Hindlimb muscle (tissue), 1 donor: ENCODE measurements at places on chromosomes 4 and X. TPM values are rescaled to one million over a fixed set of nuclear protein-coding genes. Genes with fewer than 3 reads are reported as not detected.

DNA sequence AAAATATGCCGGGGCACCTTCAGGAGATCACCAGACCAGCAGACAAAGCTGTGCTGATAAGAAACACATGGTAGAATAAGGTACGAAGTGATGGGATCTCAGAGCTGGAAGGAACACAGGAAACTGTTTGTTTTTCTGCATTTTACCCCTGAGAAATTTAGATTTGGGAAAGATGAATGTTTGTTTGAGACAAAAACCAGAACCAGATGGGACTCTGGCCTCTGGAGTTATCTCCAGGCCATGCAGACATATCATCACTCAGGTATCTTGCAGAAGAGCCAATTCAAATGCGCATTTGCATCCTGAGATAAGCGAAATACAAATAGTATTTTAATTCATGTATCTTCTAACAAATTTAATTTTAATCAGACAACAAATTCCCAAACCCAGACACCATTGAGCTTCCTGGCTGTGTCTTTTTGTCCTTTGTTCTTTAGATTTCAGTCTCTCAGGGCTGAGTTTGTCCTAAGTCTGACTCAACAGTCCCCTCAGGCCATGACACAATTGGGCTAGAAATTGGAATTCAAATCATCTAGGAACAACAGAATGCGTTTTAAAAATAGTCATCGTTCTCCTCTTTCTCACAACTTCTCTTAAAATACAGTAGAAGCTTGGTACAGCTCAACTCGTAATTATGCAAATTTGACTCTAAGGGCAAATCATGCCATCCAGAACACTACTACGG is 159.0 kb downstream of the PACRGL start:
- DNase-seq, result no peak

DNA sequence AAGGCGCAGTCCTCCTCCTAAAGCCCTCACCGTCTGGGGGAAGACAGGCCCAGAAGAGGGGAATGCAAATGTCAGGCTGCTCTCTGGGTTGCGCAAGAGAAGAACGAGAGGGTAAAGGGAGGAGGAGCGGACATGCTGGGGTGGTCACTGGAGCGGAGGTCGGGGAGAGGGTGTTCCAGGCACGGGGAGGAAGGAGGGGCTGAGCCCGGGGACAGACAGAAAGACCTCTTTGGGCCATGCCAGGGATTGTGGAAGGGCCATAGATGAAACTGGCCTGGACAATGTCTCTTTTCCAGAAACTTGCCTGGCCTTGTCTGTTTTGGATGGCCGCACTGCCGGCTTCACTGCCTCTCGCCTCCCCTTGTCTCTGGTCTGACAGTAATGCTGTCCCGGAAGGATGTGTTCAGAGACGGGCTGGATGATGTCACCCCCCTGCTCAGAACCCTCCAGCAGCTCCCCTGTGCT is 121.0 kb downstream of the SORCS2 start:
- DNase-seq, result no peak

EGF gene
- polyA plus RNA-seq, result 16.4 TPM

GRCh38 chr4:90084967-90085295 is 42.3 kb upstream of the CCSER1 start:
- DNase-seq, result no peak

- no peak for DNase-seq
Observed at GRCh38 chr4:151862766-151863165, 102.0 kb upstream of the GATB start.

DNA sequence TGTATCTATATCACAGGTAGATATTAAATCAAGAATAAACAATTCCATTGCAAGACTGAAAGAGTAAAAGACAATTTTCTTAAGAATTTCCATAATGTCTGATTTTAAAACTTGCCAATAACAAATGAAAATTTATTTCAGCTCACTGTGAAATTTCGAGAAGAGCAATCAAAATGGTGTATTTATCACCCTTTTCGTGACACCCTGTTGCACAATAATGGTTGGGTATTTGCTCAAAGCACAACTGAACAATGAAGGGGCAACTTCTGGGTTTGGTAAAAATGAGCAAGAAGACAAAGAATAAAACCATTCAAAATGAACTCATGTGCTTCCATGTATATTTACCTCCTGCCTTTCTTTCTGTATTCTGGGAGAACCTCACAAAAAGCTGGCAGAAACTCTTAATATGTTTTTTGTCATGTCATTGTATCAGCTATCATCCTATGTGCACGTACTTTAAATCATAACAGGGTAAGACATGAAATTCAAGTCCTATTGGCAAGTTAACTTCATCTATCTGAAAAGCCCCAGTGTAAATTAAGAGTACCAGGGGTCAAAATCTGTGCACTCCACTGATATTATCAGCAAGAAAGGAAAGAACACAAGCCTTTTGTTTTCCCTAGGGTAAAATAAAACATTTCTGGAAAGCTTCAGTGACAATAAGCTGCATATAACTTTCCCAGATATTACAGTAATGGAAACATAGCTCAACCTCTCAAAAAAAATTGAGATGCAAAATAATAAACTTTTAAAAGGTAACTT is 126.9 kb upstream of the CBR4 start:
- DNase-seq, result no peak

GRCh38 chr4:147975325-147975724 is 243.4 kb downstream of the ARHGAP10 start:
- DNase-seq, result no peak

ADAM29 gene
- not detected for polyA plus RNA-seq

- no peak for DNase-seq
Observed at GRCh38 chr4:6857009-6857882, 52.4 kb upstream of the TBC1D14 start.

RBM3 gene
- polyA plus RNA-seq, result 300 TPM

NHS gene
- polyA plus RNA-seq, result 1.2 TPM

TCEAL2 gene
- polyA plus RNA-seq, result 0.21 TPM

TMEM31 gene
- 1.1 TPM for polyA plus RNA-seq

CLGN gene
- polyA plus RNA-seq, result 2.2 TPM
